ENCODE measurements at places on chromosomes 13 and 19.

DNA sequence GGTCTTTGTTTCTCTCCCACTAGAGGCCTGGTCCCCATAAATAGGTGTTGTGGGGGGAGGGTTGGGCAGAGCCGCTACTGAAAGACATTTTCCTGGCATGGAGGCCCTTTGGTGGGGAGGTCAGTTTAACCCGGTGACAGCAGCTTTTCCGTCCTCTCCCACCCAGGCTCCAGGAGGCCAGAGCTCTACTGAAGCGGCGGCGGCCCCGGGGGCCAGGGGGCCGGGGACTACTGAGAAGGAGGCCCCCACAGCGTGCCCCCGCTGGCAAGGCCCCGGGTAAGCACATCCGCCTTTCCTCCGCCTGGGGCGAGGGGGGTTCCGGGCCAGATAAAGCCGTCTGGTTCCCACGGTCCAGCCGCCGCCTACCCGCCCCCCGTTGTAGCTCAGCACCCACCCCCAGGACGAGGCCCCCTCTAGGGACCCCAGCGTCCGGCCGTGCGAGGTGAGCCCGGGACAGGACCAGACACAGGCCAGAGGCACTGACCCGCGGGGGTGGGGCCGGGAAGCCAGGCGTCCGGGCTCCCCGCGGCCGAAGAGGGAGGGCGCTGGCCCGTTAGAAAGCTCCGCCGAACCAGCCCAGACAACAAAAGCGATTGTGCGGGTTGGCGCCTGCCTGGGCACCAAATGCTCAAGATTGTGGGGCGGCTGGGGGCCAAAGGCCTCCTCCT lies 1.1 kb upstream of the LTBP4 start:
- DNase-seq = no peak

- no peak for DNase-seq
Observed at GRCh38 chr13:112712451-112713207, 22.8 kb downstream of the ATP11A start.

GRCh38 chr13:108734676-108735075 lies 105.3 kb downstream of the MYO16 start:
- DNase-seq = no peak

DNA sequence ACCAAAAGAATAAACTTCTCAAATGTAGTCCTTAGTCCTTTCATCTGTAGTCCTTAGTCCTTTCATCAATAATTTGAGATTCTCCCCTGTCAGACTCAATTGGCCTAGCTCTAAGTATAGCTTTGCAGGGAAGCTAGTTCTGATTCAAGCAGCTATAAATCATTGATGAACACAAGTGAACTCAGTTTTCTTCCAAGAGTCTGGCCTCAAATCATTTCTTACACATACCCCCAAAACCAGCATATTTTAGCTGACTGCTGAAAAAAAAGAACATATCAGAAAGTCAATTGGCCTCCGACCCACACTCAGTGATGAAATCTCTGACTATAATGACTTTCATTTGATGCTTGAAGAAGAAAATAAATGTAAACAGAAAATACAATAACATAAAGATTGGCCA lies 64.9 kb downstream of the TNFSF11 start:
- no peak for DNase-seq

- DNase-seq = no peak
Observed at GRCh38 chr13:42322806-42323205, 50.9 kb downstream of the AKAP11 start.
